ENCODE measurements at places on chromosomes 6 and 20. TPM values are rescaled to one million over a fixed set of nuclear protein-coding genes. Genes with fewer than 3 reads are reported as not detected.
A peak's percentile ranks its signal among the peaks of the same experiment; 100 is the strongest.

Gene MUC22
- total RNA-seq, result not detected

Gene PRICKLE4
- total RNA-seq, result not detected

Gene GCM1
- 0.20 TPM for total RNA-seq

Gene HLA-DRB5
- 25.6 TPM for total RNA-seq

Gene OVOL2
- not detected for total RNA-seq

Gene CCN6
- not detected for total RNA-seq

Gene GSTA2
- not detected for total RNA-seq

Gene GDAP1L1
- total RNA-seq, result not detected

Gene STMN3
- total RNA-seq, result 12.9 TPM

Gene HMGCLL1
- total RNA-seq, result not detected

Gene ADAT2
- 19.1 TPM for total RNA-seq

Gene FNDC11
- total RNA-seq, result 0.25 TPM

- no peak for DNase-seq
Measured at GRCh38 chr6:77650098-77650663, 2.7 kb upstream of the MEI4 start.

DNA sequence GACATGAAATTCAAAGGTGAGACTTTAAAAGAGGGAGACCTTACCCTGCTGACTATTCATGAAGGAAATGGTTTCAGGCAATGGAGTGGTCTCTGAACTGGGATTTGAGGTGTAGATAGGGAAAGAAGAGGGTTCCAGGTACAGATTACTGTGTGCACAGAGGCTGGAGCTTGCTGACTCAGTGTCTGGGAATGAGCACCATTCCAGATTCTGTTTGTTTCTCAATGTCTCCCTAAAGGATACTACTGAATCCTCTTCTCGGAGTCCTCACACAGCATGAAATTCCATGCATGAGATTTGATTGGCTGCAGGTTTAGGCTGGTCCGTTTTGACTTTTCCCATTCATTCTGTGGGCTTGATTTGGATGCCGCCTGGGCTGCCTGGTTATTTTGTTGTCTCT lies 49.0 kb downstream of the PPP1R14C start:
- DNase-seq, result no peak

DNA sequence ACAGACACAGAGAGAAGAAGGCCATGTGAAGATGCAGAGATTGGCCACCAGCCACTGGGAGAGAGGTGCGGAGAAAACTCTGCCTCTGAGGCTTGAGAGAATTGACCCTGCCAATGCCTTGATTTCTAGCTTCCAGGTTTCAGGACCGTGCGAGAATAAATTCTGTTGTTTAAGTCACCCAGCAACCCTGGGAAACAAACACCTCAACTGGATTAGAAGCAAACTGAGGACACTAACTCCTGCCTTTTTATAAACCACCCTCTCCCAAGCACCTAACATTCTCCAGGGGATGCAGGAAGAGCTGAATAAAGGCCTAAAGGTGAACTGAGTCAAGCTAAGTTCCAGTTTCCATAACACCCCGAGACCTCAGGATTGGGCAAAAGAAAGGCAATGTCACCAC lies 136.1 kb downstream of the ANKRD60 start:
- no peak for DNase-seq

- DNase-seq, result no peak
Measured at GRCh38 chr6:88183471-88183870, 17.3 kb upstream of the CNR1 start.

- no peak for DNase-seq
Measured at GRCh38 chr20:63441136-63442099, 31.0 kb downstream of the KCNQ2 start.

DNA sequence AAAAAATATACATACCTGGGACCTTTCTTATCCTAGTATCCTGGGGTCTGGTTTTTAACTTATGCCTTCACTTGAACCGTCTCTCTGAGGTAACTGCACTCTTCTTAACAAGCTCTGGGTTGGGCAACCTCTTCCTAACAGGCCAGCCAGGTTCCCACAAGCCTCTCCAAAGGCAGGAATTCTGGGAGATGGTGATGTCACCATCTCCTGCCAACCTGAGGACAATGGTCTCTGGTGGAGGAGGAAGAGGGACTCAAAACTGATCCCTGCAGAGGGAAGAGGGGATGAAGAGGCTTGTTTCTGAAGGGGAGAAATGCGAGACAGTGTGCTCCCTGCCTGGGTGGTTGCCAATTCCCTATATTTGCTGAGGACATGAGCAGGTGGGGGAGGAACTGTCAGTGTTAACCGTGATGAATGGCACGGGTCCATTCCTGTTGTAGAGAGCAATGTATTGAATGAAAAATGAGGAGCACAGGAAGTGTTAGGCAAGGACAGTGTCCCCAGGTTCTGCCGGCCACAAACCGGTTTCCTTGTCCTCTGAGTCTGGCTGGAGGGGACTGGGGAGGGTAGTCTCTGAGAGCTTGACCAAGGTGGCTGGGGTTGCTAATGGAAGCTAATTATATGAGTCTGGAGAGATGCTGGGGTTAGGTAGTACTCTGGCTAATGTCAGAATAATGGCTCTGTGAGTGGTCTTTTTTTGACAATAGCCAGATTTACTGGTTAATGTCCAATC lies 95.5 kb downstream of the KCNB1 start:
- no peak for DNase-seq

DNA sequence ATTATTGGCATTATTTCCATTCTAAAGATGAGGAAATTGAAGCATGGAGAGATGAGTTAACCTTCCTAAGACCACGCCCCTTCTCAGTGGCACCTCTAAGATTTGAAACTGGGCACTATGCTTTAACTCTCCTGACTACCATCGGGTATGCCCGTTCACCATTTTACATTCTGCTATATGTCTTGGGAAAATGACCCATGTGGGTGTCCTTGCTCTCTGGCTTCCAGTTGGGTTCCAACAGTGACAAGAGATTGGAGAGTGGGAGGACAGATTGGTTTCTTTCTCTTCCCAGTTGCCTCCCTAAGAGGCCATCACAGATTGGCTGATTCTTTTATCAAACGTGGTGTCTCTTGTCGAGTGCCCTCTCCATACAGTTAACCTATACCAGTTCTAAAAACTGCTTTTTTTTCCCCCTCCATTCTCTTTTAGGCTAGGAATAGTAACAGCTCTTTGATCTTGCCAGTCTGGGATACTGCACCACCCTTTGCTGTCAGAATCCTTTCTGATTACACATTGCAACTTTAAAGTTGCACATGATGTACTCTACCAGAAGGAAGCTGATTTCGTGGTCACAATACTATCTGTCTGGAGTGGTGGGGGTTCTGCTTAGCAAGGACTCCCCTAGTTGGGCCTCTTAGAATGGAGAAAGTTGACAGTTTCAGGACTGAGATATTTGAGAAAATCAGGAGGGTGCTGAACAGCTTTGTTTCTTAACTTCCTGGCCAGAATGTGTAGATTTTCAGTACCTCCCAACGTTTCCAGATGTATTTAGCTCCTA lies 88.0 kb upstream of the ELOVL5 start:
- no peak for DNase-seq

DNA sequence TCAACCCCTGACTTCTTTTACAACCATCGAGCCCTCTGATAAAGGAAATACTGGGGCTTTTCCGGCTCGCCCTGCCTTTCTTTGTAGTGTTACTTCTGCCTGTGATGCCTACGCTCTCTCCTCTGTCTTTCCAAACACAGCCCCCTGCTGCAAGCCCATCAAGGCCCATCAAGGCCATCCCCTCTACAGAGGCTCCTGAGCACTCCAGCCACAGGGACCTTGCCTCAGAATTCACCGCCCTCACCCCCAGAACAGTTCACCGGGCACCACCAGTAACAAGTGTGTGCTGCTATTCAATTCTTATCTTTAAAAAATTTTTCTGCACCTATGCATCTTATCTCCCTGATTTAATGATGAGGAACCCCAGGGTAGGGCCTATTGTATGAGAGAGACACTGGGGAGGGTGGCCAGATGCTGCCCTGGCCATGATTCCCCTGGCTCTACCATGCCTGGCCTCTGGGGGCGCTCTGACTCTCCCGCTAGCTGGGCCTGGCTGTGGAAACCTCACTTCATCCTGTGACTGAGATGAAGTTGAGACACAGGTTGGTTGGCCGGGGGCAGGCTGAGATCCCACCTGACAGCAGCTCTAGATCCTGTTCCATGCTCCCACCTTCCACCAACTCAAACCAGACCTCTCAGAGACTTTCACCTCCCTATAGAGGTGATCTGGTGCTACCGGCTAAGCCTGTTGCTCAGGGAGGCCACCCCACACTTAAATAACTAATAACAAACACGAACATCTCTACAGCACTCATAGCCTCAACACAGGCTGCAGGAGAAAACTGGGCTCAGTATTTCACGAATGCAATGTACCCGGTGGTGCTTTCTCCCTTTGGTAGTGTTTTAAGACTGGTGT lies 19.2 kb upstream of the GLP1R start:
- DNase-seq, result peak; percentile 55

GRCh38 chr6:19070520-19070919 lies 683.4 kb downstream of the RNF144B start:
- no peak for DNase-seq

GRCh38 chr6:72133324-72133723 lies 247.0 kb downstream of the RIMS1 start:
- DNase-seq, result no peak

DNA sequence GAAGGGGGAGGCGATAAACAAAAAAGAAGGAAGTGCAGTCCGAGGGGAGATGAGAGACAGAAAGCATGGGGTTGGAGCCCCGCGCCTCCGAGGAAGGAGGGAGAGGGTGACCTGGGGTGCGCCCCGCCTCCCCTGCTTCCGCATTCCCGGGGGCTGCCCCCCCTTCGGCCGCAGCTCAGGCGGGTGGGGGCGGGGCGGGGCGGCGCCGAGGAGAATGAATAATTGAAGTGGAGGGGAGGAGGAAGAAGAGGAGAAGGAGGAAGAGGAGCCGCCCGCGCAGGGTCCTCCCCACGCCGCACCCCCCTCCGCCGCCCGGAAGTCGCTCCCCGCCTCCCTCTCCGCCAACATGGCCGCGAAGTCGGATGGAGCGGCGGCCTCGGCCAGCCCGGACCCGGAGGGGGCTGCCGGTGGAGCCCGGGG lies at the start of gene XKR7:
Gene XKR7, plus strand, starts transcription at position 322 of the 420 bp plus-strand sequence. Its CDS starts 25 bp downstream, at position 347.
- no peak for DNase-seq

- no peak for DNase-seq
Measured at GRCh38 chr20:14853079-14853478, 515.7 kb upstream of the FLRT3 start.

GRCh38 chr6:54198134-54198533 lies 86.9 kb downstream of the MLIP start:
- DNase-seq, result no peak

GRCh38 chr6:111534231-111534751 lies 51.3 kb upstream of the REV3L start:
- no peak for DNase-seq

DNA sequence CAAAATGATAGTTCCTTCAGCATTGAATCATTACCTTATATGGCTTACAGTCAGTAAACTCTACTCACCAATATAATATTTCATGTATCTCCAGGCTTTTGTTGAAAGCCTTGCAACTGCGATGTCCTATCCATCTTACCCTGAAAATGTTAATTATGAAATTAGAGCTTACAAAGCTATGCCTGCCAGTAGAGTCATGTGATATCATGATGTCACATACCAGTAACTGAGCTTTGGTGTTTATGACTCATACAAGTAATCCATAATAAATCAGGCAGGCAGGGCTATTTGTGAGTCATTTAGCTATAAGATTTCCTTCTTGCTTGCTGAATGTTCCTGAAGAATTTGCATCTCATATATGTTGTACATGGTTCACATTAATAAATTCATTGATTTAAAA lies 44.9 kb upstream of the FAM83B start:
- no peak for DNase-seq

GRCh38 chr6:446418-447366 lies 55.1 kb downstream of the IRF4 start:
- peak; percentile 86 for DNase-seq

DNA sequence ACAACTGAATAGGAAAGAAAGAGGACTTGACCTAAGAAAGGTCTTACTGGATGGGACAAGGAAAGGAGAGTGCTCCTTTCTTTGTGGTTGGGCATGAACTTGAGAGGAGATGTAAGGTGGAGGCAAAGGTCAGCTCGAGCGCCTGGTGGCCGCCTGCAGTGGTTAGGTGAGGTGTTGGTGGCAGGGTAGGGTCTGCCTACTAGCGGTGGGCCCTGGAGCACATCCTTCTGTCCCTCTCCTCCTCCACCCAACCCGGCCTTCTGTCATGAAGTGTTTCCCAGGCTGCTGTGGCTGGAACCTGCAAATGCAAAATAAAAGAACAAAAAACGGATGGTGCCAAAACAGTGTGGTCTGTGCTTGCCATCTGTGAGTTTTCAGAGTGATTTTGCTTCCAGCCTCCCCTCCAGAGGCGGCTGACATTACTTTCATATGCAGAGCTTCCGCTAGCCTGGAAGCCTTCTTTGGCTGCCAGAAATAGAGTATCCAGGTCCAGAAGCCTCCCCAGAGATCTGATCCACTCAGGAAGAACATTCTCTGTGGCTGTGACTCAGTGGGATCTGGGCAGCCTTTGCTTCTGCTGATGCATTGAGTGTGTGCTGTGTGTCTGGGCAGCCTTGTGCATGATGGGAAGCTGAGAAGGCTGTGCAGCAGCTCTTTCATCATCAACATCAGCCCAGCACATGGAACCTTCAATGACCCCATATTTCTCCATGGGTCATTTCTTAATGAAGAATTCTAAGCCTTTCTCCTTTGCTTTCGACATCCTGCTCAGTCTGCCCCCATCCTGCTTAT lies 79.8 kb upstream of the FAM184A start:
- no peak for DNase-seq

GRCh38 chr20:25136643-25137559 lies 55.0 kb upstream of the VSX1 start:
- no peak for DNase-seq

GRCh38 chr6:157563611-157564284 lies 182.8 kb downstream of the ZDHHC14 start:
- no peak for DNase-seq

- DNase-seq, result no peak
Measured at GRCh38 chr6:137728386-137729349, 138.4 kb upstream of the TNFAIP3 start.

DNA sequence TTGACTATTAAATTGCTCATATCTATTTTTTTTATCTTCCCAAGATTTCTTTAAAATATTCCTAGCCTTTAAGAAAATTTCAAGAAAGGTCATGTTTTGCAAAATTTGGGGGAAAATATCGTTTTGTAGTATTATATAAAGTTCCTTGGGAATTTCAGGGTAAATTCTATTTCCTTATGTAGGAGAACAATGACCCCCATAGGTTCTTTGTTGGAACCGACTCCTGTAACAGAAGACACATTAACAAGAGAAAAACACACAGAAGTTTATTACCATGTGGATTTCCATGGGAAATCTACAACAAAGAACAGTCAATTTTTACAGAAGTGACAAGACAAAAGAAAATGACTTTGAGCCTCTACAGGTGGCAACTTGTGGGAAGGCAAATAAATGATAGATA lies 68.1 kb downstream of the ADGB start:
- DNase-seq, result no peak

- DNase-seq, result no peak
Measured at GRCh38 chr6:136201732-136202131, 48.4 kb downstream of the MTFR2 start.

Measured in natural killer cell (primary cell).